Activated T-cell treated with anti-CD3 and anti-CD28 coated beads for 24 hours (primary cell): ENCODE measurements at places on chromosomes 2 and 18.

GRCh38 chr2:101622210-101623030, 75.1 kb upstream of the MAP4K4 start:
- no peak for DNase-seq

DNA sequence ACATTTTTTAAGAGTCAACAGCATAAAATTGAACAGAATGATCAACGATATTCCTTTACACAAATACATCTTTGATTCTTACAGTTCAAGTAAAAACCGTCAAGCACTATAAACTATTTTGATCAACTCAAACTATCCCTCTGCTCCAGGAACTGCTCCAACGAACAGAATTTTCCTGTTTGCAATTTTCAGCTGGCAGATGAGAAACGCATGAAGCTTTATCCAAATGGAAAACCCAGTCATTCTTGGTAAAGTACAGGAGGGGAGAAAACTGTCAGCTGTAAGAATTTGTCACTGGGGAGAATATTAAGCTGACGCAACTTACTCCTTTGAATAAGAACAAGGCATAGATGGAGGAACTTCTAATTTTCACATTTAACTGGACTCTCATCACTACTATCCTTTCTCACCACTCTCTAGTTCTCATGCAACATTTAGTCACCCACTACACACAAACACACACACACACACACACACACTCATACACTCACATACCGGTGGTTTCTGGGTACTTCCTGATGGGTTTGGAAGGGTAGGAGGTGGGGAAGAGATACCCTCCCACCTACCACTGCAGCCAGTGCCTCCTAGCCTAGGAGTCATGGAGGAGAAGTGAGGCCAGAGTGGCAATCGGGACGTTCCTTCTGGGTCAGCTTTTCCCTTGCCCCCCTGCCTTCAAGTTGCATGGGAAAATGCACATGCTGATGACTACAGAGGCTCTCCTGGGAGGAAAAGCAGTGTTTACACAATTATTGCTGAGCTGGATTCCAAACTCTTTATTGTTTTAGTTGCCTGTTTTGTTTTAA, 54.0 kb upstream of the SPATS2L start:
- DNase-seq: no peak

DNA sequence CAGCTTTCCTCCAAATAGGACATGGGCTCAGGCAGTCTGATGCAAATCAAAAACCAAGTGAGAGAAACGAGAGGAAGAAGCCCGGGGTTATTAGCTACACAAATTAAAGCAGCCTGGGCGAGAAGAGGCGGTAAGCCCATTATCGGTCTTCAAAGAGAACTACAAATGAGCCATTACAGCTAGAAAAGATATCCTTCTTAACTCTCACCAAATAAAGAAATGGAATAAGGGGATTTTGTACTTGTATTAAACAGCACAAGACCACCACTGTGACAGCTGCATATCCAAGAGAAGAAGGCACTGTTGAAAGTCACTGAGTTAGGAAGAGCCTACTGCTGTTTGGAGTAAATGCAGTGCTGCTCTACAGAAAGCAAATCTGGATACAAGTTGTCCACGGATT, 32.6 kb downstream of the STAT1 start:
- DNase-seq: no peak

GRCh38 chr2:30321466-30321865, 90.1 kb downstream of the LBH start:
- no peak for DNase-seq

- DNase-seq: no peak
Measured at GRCh38 chr2:71466301-71467179, 13.2 kb downstream of the DYSF start.

DNA sequence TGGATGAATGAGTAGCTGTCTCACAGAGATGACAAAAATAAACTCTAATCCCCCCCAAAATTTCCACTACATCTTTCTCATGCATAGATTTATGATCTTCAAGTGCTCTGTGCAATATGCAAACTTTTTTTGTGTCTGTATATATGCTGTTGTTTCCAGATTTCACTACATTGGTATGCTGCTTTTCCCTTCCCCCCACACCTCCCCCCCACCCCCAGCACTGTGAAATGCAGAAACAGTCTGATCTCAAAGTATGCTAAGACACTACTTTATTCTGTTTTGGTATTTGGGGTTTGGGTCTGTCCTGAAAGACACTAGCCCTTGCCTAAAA, 524 bp upstream of the KLHL14 start:
- no peak for DNase-seq

DNA sequence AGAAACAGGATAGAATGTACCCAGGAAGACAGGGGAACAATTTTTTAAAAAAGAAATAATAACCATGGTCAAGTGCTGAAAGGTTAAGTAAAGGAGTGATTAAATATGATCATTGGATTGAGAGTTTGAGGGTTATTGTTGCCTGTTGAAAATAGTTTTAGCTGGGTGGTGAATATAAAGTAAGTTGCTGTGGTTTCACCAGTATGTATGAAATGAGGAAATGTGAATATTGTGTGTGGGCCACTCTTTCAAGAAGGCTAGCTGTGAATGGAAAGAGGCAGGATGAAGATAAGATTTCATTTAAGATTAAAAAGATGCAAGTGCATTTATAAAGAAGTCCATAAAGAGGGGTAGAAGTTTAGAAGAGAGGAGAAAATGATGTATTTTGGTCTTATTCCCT, 53.8 kb downstream of the GULP1 start:
- DNase-seq: no peak

GRCh38 chr2:239018271-239019182, 170.6 kb downstream of the TWIST2 start:
- DNase-seq: no peak

GRCh38 chr2:146992466-146992865, 852.4 kb upstream of the ACVR2A start:
- no peak for DNase-seq

DNA sequence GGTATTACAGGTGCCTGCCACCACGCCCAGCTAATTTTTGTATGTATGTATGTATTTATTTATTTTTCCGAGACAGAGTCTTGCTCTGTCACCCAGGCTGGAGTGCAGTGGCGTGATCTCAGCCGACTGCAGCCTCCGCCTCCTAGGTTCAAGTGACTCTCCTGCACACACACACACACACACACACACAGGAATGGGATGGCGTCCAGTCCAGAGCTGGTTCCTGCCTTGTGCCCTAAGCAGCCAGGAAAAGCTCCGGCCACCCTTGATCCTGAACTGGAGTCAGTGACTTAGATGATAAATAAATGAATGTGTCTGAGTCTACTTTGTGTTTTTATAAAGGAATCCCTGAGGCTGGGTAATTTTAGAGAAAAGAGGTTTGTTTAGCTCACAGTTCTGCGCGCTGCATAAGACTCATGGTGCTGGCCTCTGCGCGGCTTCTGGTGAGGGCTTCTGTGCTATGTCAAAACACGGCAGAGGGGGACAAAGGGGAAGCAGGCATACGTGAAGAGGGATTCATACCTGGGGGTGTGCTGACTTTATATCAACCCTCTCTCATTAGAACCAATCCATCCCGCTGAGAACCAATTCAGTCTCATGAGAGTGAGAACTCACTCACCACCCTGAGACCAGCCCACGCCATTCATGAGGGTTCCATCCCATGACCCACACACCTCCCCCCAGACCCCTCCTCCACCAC, 59.7 kb upstream of the PHLPP1 start:
- no peak for DNase-seq

GRCh38 chr2:64730551-64731262, 77.0 kb upstream of the SERTAD2 start:
- DNase-seq: peak; percentile 16

DNA sequence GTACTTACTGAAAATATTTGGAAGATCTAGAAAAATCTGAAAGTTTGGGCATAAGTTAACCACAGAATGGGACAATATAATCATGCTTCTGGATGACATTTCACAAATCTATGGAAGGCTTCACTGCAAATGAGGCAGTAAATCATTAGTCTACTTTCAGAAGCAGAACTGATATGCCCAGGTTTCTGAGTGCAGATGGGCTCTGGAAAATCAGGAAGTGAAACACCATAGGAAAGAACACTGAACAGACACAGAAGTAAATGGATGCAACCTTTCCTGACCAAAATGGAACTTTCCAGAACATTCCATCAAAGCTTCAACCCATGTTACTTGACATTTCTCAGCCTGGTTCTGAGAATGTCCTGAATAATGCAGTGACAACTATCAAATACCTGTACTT, 55.1 kb downstream of the KCNG3 start:
- no peak for DNase-seq

- DNase-seq: no peak
Measured at GRCh38 chr18:54647176-54647575, 56.1 kb downstream of the DYNAP start.

GRCh38 chr2:1546023-1546591, 132.8 kb downstream of the TPO start:
- peak; percentile 19 for DNase-seq

DNA sequence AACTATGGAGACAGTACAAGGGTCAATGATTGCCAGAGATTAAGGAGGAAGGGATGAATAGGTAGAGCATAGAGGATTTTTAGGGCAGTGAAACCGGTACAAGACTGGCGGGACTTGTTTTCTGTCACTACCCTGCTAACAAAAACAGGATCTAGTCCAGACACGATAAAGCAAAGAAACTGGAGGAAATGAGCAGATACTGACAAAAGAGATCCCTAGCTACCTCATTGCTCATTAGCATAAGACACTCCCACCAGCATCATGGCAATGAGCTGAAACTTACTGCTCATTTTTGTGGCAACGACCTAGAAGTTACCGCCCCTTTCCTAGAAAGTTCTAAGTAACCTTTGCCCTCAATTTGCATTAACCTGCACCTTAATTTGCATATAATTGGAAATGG, 131.2 kb downstream of the ETAA1 start:
- no peak for DNase-seq
